ENCODE measurements at places on chromosomes 11 and 22.

GRCh38 chr11:32233276-32233675 is 142.4 kb downstream of the RCN1 start:
- DNase-seq: no peak

- no peak for DNase-seq
These were observed 101.1 kb upstream of the SPON1 start for GRCh38 chr11:13861411-13861810.

DNA sequence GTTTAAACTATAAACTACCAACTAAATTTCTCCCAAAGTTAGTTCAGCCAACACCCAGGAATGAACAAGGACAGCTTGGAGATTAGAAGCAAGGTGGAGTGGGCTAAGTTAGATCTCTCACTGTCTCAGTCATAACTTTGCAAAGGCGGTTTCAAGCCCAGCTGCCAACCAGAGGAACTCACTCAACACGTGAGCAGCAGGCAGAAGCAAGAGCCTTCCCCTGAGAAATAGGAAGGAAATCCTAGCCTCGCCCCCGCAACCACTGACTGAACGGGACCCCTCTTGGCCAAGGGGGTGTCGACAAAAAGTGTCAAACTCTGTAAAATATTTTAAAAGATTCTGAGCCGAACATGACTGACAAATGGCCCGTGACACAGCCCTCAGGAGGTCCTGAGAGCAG is 4.4 kb upstream of the KRTAP5-9 start:
- DNase-seq: no peak

- DNase-seq: no peak
These were observed 25.8 kb downstream of the KIAA1671 start for GRCh38 chr22:24978308-24978707.

- DNase-seq: no peak
These were observed 12.2 kb downstream of the PAAF1 start for GRCh38 chr11:73889019-73889418.

DNA sequence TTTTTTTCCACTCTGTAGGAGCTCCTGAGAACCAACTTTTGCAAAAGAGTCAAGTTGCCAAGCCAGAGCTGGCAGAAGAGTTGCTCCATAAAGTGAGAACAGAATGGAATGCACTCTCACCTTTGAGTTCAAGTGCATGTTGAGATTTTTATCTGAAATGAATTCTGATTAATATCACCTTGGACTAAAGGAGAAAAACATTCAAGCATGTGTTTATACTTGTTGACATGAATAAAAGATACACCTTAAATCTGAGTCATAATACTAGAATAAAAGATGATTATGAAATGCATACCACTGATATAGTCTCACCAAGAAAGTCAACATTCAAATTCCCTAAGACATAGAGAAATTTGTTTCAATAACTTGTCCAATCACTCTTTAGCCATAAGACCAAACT is 37.8 kb downstream of the ARL14EP start:
- no peak for DNase-seq

- DNase-seq: no peak
These were observed 130.4 kb downstream of the C11orf87 start for GRCh38 chr11:109552376-109552775.

DNA sequence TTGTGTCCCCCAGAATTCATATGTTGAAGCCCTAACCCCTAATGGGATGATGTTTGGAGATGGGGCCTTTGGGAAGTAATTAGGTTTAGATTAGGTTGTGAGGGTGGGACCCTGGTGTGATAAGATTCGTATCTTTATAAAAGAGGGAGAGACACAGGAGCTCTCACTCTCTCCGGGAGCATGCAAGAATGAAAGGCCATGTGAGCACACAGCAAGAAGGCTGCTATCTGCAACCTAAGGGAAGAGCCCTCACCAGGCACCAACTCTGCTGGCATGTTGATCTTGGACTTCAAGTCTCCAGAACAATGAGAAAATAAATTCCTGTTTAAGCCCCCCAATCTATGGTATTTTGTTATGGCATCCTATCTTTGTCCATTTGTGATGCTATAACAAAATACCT is 97.3 kb downstream of the ELP4 start:
- no peak for DNase-seq
